ENCODE measurements at places on chromosomes 2 and 18.

DNA sequence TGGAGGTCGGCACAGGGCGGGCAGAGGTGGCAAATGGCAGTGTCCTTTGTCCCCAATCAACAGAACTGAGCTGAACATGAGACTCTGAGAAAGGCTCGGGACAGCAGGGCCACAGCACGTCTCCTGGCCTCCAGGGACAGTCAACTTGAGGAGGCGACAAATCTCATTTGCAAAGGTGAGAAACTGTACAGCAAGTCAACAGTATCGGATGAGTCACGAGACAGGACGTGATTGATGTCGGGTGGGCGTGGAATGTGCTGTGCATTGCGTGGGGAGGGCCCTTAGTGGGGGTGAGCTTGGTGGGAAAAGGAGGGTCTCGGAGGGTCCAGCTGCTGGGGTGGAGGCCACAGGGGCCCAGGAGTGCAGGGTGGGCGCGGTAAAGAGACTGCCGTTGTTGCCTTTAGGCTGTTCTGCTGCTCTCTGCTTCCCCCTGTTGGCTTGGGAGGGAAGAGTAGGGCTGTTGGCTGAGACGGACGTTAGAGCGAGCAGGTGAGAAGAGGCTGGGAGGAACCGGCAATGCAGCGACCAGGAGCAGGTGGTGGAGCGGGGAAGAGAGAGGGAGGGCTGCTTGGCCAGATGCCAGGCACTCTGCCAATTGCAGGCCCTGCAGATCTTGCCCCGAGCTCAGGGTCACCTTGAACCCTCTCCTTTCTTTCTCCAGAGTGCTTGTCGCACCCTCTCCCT, 164.3 kb downstream of the BCL2 start:
- DNase-seq: peak; percentile 68

GRCh38 chr18:25587545-25587944, 235.6 kb upstream of the ZNF521 start:
- DNase-seq: no peak

DNA sequence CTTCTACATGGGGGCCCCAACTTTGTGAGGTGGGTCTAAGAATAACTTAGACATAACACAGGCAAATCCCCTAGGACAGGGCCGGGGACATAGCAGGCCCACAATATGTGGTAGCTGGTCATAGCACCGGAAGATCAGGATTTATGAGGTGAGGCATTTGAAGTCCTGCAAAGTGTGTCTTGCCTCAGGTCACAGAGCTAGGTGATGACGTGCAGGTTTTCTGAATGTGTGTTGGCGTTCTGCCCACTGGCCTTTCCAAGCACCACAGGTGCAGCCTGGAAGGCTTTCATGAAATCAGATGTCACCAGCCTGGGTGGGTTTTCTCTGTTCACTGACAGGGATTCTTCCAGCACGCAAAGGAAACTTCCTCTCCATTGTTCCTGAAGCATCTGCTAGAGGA, 119.1 kb downstream of the LRATD1 start:
- DNase-seq: no peak

DNA sequence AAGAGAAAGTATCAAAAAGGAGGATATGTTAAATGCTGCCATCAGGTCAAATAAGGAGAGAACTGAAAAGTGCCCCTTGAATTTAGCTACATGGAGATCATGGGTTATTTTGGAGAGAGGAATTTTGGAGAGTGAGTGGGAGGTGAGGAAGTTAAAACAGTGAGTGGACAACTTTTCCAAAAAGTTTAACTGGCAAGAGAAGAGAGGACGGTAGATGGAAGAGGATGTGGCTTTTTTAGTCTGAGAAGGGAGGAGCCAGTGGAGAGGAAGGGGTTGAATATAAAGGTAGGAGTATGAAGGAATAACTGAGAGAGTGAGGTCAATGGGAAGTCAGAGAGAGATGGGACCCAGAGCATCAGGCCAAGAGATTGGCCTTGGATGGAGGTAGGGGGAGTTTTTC, 62.5 kb upstream of the NFE2L2 start:
- no peak for DNase-seq

GRCh38 chr18:76391038-76391437, 104.0 kb downstream of the ZNF516 start:
- DNase-seq: no peak

- DNase-seq: no peak
Measured at GRCh38 chr2:162579986-162580385, 236.1 kb downstream of the GCA start.

- DNase-seq: no peak
Measured at GRCh38 chr2:219514196-219514761, at the start of gene ASIC4. ASIC4 (plus strand) TSS chr2:219514482; CDS start chr2:219514725, 243 bp downstream.

- no peak for DNase-seq
Measured at GRCh38 chr18:785242-785641, 26.8 kb downstream of the YES1 start.

DNA sequence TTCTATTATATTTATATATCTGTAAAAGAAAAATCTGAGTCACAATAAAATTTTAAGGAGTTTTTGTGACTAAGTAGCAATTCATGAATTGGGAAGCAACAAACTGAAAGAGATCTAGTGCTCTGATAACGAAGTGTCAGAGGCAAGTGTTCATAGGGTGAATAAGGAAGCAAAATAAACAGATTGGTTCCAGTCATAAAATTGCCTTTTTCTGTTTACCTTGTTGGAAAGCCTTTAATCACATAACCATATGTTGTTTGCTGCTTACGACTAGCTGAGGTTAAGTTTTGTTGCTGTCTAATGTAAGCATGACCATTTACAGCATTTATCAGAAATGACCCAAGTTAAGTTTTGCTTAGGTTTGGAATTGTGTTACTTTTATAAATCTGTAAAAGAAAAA, 358.9 kb downstream of the ARL6IP6 start:
- DNase-seq: no peak

DNA sequence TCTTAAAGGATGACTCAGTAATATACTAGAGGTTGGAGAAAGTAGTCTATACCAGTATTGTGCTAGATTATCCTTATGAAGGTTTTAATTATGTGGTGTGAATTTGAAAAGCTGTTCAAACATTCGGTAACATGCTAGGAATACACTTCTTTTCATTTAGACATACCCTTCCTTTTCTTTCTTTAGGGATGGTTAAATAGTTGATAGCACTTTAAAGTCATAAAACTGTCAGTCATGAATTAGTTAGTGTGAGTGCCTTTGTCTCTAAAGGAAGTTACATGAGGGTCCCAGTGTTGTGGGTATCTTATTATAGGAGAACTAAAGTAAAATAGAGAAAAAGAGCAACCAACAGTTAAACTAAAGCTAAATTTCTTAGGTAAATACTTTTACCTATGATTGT, 149.3 kb downstream of the CSRNP3 start:
- DNase-seq: no peak

- DNase-seq: no peak
Measured at GRCh38 chr2:120455390-120455789, 109.5 kb downstream of the INHBB start.

DNA sequence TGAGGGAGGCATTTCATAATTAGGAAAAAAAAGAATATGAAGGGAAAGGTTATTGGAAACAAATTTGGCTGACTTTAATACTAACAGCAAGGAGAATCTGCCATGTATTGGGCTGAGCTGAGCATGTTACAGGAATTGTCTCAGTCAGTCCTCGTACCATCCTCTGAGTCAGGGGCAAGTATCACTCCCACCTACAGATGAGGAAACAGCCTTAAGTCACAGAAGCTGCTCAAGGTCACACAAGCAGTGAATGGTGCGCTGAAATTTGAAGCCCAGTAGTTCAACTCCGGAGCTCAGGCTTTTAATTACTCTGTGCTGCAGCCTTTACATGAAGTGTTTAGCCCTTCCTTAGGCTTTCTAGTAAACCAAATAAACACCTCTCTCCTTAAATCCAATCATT, 17.3 kb downstream of the PROKR1 start:
- no peak for DNase-seq

DNA sequence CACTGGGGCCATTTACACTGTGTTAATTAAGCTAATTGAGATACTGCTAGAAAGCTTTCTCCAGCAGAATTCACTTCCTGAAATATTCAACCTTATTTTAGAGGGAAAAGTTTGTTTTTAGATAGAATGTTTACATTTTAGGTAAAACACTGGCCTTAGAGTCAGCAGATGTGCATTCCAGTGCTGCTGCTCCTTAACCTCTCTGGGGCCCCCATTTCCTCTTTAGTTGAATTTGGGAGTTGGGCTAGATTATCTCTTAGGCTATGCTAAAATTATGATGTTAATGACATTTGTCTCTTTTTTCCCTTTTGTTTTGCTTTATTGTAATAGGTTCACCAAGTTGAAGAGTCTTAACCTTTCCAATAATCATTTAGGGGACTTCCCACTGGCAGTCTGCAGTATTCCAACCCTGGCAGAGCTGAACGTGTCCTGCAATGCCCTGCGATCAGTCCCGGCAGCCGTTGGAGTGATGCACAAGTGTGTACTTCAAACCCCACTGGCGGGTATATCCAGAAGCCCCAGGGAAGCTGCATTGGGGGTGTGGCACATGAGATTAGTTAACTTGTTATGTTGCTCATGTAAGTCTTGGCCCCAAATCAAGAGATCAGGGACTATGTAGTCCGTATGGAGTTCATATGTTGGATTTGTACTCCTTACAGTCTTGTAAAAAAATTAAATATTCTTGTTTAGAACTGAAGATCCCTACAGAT, 179.5 kb downstream of the PHLPP1 start:
- no peak for DNase-seq

DNA sequence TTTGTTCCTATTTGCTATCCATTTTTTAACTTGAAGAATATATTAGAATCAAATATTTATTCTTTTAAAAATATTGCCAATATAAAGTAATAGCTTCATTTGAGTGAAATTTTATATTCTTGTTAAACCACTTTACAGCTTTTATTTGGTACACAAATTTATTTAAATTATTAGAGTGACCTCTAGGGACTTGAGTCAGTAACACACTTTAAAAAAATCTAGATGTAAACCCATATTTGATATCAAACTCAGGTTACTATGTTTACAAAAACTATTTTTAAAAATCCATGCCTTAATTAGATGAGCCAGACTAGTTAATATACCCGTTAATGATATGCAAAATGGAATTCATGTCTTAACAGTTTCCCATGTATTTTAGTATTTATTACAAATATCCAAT, 134.6 kb downstream of the MAP4K4 start:
- DNase-seq: no peak

DNA sequence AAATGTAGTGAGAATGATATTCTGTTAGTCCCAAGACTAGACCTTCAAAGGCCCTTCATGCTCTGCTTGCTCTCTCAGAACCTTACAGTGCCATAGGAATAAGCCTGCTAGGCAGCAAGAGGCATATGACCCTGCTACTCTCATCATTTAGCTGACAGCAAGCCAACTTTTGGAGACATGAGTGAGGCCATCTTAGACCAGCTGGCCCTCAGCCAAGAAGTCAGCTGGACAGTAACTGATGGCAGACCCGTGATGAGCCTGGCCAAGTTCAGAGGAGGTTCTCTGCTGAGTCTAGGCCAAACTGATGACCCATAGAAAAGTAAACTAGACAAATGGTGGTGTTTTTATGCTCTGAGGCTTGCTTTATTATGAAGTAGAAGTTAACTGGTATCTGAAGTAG, 82.6 kb downstream of the C18orf54 start:
- no peak for DNase-seq
